EL (cell line): ENCODE measurements at places on chromosomes 13 and 19.

- peak; percentile 94 for DNase-seq
Observed at GRCh38 chr13:44306371-44307192, 67.0 kb upstream of the SERP2 start.

GRCh38 chr13:47826471-47826870 is 174.6 kb downstream of the SUCLA2 start:
- peak; percentile 53 for DNase-seq

- no peak for DNase-seq
Observed at GRCh38 chr19:33461256-33462111, 60.1 kb downstream of the PEPD start.

DNA sequence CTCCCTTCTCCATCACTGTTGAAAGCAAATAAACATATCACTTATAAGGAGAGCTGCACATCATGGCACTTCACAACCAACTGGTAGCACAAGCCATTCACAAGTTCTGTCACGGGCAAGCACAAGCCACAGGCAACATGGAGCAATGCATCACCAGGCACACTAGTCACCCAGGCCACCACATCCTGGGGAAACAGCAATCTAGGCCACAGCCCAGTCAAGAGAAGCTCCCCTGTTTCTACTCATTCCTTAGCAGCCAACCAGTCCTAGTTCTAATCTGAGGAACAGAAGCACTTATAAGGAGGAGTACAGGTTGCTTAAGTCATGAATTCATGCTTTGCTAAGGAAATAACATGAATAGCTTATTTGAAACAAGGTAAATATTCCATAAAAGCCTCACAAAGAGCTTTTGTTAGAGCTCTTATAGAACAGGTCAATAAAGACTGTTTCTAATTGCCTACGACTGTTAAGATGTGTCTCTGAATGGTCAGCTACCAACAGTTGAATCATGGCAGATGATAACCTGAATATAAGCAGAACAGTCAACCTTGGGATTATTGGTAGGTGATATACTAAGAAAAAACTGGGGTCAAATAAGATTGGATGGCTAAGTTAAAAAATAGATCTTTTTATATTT is 169.0 kb downstream of the TBC1D4 start:
- DNase-seq = no peak

DNA sequence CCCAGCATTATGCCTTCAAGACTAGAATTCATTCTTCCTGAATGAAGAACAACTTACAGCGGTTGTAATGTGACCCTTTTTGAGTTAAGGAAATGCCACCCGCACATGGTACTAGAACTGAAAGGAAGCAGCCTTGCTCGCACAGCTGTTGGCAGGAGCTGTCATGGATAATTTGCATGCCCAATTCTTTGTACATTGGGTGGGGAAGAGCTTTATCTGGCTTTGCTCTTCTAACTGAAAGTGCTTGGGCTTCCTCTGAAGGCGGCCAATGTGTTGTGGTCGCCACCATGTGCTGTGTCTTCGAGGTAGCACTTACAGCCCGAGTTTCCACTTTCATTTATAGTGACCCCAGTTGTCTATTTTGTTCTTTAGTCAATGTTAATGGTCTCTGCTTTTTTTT is 3.4 kb downstream of the CCNE1 start:
- no peak for DNase-seq
